ENCODE measurements at places on chromosomes 12 and 14.

DNA sequence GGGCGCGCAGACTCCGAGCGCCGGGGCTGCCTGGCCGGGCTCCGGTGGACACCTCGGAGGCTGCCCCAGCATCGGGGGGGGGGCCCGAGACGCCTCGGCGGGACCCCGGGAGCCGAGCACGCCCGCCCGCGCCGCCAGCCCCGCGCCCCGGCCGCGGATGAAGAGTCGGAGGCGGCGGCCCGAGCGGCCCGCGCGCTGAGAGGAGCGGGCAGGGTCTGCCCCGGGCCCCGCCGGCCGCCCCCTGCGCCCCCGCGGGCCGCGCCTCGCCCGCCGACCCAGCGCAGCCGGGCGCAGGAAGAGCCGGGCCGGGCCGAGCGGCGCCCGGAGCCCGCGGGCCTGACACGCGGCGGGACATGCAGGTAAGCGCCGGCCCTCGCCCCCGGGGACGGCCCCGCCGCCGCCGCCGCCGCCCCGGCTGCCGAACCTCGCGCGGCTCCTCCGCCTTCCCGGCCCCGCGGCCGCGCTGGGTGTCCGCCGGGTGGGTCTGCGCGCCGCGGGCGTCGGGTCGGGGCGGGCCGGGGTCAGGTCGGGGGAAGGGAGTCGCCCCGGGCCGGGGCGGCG, 63.7 kb downstream of the FBXL14 start:
- DNase-seq, result no peak

GRCh38 chr12:114402084-114402717, 3.7 kb downstream of the TBX5 start:
- no peak for DNase-seq

- DNase-seq, result no peak
Observed at GRCh38 chr14:100077441-100077840, 12.2 kb downstream of the EVL start.

DNA sequence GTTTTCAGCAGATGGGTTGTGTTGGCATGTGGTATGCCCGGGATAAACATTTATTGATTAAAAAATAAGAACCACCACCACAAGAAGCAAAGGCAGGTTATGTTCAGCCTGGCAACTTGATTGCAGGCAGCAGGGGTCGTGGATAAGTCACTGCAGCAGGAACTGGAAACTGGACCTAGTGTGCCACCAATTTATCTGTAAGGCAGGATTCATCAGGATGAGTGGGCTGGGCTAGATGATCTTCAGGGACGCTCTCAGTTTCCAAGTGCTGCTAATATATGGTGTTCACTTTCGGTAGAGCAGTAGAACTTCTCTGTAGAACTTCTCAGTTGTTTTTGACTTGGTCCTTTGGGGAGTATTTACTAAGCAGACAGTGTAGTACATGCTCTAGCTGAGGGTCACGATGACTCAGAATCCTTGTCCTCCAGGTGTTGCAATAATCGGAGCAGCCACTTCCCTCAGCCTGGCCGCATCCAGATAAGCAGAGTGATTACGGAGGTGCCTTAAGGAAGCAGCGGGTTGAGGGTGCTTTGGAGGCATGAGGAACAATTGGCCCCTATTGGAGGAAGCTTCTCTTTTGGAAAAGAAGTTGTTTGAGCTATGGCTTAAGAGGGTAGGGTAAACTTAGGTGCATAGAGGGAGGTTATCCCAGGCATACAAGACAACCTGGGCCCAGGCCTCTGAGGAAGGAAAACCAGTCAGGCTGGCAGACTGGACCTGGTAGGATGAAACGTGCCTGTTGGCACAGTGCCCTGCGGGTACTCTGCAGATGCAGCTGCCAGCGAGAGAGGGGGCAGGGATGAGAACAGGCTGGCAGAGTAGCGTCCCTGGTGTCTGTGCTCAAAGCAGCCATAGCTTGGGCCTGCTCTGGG, 104.0 kb downstream of the GPR135 start:
- peak; percentile 81 for DNase-seq

DNA sequence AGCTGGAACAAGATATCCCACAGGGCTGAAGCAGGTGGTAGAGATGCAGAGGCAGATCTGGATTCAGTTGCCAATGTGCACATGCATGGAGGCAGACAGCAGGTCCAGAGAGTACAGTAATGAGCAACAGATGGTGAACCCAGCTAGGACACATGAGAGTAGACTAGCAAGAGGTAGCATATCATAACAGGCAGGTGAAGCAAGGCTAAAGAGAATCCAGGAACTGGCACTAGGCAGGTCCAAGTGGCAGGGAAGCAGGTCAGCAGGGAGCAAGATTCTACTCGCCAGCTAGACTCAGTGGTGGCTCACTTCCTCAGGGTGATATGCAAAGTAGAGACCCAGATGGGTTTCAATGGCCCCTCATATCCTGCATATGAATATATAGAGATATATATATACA, 15.3 kb upstream of the MYF6 start:
- DNase-seq, result no peak

GRCh38 chr12:88993651-88994050, 358.6 kb downstream of the DUSP6 start:
- DNase-seq, result peak; percentile 85

GRCh38 chr14:24785698-24786097, 151.7 kb upstream of the GZMB start:
- no peak for DNase-seq

DNA sequence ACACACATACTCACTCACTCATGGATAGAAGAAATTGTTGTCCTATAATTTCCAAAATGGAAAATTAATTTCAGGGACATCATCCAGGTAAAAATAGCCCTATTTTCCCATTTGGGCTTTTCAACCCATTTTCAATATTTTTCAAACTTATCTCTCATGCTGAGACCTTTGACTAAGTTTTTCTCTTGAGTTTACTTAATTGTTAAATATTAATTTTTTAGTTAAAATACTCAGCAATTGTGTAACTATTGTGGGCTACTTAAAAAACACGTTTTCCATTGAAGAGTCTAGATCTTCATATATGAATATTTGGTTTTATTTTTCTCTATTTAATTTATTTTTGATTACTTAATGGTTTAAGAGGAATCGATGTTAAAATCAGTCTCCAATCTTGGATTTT, 14.2 kb upstream of the TAS2R43 start:
- DNase-seq, result no peak

GRCh38 chr12:54229624-54230212, 40.9 kb upstream of the SMUG1 start:
- peak; percentile 85 for DNase-seq

DNA sequence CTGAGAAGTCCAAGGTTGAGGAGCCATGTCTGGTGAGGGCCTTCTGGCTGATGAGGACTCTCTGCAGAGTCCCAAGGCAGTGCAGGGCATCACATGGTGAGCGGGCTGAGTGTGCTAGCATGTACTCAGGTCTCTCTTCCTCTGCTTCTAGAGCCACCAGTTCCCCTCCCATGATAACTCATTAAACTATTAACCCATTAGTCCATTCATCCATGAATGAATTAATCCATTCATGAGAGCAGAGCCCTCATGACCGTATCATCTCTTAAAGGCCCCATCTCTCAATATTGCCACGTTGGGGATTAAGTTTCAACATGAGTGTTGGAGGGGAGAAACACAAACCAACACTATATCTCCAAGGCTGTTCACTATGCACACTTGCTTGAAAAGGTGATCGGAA, 83.7 kb downstream of the TMEM30B start:
- no peak for DNase-seq

- DNase-seq, result no peak
Observed at GRCh38 chr14:95516554-95517181, at the start of gene SYNE3. TSS of gene SYNE3 (minus strand) at chr14:95516650. CDS start at chr14:95475821, 40,829 bp downstream.

- no peak for DNase-seq
Observed at GRCh38 chr14:28763751-28764256, 2.8 kb upstream of the FOXG1 start.

DNA sequence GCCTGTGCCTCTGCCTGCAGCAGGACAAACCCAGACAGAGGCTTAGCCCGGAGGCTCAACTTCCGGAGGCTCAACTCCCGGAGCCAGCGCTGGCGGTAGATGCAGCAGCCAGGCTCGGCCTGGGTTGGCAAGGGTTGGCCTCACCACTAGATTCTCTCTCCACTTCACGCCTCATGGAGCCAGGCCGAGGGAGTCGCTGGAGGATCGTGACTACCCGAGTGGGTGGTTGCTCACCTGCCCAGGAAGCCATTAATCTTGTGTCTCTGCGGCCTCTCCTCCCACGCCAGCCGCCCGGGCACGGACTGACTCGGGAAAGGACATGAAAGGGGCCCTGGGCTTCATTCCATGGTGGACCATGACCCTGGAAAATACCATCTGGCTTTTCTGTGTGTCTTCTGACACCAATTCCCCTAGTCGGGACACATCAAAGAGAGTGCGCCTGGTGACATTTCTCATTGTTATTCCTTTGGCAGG, 20.8 kb downstream of the ESRRB start:
- DNase-seq, result no peak

DNA sequence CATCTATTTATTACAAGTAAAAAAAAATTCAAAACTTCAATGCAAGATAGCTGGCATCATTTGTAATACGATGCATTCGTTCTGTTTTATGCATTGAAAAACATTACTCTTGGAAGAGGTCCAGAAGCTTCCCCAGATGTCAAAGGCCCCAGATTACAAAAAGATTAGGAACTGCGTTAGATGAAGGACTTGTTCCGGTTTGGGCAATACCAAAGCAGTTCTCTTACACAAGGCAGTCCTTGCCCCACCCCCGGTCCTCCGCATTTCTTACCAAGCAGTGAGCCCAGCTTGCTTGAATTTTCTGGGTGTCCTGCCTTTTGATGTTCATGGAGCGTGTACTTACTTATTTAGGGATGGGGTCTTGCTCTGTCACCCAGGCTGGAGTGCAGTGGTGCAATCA, 4.8 kb upstream of the HVCN1 start:
- no peak for DNase-seq

DNA sequence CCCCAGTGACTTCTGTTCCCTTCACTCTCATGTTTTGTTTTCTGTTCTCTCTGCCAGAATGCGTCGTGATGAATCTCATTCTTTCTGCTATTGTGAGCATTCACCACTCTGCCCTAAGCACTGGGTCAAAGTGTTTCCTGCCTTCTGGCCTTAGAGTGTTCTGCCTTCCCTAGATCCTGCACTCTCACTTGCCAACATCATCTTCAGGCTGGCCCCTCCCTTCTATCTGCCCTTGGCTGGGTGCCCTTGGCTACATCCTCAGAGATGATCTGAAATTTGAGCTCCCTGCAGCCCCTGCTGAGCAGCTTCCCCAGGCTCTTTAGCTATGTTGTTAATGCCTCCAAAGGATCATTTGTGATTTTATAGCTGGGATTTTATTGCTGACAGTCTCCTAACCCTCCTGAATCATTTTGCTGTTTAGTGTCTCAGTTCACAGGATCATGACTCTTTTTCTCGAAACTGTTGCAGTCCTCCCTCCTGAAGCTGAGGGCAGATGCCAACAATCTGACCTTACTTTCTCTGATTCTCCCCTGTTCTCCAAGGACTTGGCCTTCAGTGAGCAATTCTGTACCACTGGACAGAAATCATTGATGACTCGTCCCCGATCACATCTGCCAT, 4.5 kb downstream of the DHRS2 start:
- DNase-seq, result no peak

- no peak for DNase-seq
Observed at GRCh38 chr12:54479421-54479820, 6.0 kb upstream of the GTSF1 start.

DNA sequence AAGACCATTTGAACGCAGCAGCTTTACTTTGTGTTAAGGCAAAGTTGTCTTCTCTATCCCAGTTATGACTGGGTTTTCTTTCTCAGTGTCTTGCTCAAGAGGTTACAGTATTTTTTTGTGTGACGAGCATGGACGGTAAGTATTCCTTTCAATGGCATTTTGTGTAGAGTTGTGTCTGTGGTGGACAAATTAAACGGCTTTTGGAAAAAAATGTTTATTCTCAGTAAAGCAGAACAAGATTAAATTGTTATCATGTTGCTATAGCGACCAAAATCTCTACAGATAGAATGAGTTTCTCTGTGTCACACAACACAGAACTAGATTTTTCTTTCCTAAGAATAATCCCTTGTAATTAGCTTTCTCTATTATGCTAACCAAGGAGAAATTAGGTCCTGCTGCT, 417.1 kb downstream of the AEBP2 start:
- DNase-seq, result no peak

DNA sequence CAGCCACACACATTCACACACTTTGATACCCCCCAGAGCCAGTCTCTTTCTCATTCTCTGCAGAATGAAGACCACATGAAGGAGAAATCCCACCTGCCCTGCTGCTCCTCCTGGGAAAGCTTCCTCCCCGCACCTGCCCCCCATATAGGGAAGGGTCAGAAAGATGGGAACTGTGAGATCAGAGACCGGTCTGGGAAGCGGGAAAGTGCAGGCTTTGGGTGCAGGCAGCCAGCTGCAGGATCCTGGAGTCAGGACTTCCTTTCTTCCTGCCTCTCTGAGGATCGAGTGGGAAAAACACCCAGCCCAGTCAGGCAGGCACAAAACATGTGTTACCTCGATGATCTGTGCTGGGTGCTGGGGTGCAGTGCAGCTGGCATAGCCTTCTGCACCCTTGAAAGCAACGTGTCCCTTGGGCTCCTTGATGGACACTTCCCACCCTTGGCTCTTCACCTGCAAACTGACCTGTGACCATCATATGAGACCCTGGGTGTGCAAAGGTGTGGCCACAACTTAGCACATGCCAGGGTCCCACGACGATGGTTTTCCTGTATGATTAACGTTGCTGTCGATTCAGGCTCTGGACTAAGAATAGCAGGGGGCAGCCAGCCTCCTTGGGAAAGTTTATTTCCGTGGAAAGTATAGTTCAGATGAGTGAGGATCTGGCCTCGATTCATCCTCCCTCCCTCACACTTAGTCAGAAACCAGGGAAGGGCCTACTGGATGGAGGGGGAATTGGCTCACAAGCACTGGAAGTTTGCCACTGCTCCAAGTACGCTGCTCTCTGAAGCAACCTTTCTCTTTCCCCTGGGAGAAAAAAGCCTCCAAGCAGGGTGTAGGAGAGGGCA, 105.4 kb upstream of the MED13L start:
- peak; percentile 89 for DNase-seq

- peak; percentile 45 for DNase-seq
Observed at GRCh38 chr12:104790296-104791125, 167.6 kb downstream of the SLC41A2 start.

DNA sequence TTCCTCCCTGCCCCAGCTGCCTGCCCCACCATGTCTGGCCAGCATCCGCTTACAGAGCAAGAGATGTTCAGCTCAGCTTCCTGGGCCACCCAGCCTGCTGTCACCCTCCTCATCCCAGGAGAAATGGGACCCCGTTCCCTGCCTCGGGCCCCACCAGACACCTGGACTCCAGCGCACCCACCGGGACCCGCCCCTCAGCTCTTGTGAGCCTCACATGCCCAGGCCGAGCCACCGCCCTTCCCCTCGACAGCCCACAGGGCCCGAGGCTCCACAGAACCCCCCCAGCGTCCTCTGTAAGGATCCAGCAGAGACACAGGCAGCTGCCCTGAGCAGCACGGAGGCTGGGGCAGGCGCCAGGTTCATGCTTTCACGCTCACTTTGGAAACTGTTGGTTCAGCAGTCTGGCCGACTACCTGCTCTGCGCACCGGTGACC, 18.4 kb upstream of the C14orf180 start:
- no peak for DNase-seq

GRCh38 chr14:69501423-69501838, 16.9 kb downstream of the PLEKHD1 start:
- no peak for DNase-seq

DNA sequence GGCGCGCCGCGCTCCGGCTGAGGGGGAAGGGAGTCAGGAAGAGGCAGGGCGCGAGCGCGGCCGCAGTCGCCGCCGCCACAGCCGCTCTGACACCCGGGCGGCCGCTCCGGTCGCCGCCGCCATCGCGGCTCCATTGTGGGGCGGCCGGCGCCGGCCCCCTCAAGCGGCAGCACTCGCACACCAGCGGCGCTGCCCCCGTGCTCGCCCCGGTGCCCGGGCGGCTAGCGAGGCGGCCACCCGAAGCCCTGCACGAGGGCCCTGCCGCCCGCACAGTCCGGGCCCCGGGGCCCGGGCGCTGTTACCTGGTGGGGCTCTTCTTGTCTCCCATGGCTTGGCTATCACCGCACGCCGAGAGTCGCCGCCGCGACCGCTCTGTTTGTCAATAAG, 202 bp downstream of the YAF2 start:
- DNase-seq, result no peak
